Adrenal gland (tissue), 19 donors: ENCODE measurements at places on chromosomes 3 and 15. TPM values are rescaled to one million over a fixed set of nuclear protein-coding genes. Genes with fewer than 3 reads are reported as not detected.

DNA sequence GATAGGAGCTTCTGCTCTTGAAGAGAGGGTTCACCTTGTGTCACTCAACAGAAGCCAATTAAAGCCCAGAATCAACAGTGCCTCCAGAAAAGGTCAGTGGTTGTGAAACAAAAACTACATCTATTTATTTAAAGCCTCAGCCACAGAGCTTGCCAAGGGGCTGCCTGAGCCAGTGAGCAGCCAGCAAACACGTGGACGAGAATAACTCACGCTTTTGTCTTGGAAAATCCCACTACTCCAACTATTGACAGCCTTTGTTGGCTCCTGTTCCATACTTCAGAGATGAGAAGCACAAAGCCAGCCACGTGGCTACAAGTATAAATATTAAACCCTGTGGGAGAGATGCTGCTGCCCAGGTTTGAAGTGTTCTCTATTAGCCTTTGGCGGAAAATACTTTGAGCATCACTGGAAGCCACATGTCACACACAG lies 10.3 kb downstream of the GPR156 start:
- no peak overlapping the region for H3K4me3 ChIP-seq
- no peaks in the 10 kb centered on the region for H3K4me1 ChIP-seq

DNA sequence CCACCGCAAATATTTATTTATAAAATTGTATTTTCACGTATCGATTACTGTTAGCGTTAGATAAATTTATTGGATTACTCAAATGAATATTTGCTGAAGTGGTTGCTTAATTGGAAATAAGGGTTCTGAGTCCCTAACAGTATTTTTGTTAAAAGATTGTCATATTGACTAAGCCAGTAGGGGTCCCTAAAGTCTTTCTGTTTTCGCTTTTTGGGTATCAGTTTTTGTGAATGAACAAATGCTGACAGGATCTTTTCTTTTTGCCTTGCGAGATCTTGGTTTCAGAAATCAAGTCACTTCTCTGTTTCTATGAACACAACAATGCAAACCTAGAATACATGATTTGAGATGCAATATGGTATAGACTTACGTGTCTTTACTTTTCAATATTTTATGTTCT lies 7.1 kb downstream of the RAD51 start:
- no peak overlapping the region for H3K27ac ChIP-seq
- H3K4me3 ChIP-seq: no peak overlapping the region
- H3K36me3 ChIP-seq: no peaks in the 10 kb centered on the region
- no peaks in the 10 kb centered on the region for H3K27me3 ChIP-seq

GOLGA8O gene
- total RNA-seq: 3.5 TPM

DNA sequence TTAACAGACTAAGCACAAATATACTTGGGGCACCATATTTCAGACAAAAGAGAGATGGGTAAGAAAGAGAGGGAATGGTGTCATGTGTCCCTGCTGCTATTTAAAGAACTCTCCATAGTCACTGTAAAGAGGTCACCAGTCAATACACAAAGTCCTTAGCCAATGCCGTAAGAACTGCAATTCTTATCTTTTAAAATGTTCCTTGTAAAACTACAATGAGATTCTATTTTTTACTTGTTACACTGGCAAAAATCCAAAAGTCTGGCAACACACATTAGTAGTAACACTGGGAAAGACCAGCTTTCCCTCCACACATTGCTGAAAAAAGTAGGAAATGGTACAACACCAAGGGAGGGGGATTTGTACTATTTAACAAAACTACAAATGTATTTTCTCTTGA lies 189.4 kb downstream of the TBC1D5 start:
- no peak for DNase-seq
- peaks cover 8% of the 10 kb centered on the region for H3K4me1 ChIP-seq
- no peaks in the 10 kb centered on the region for H3K36me3 ChIP-seq
- H3K4me3 ChIP-seq: no peak overlapping the region

GRCh38 chr15:50262533-50262932 lies 3.0 kb downstream of the HDC start:
- no peaks in the 10 kb centered on the region for H3K36me3 ChIP-seq
- DNase-seq: no peak
- no peak overlapping the region for H3K4me3 ChIP-seq

GRCh38 chr3:191376516-191377141 lies 46.3 kb upstream of the UTS2B start:
- DNase-seq: no peak
- H3K4me3 ChIP-seq: no peak overlapping the region
- peaks cover 49% of the 10 kb centered on the region for H3K4me1 ChIP-seq
- no peaks in the 10 kb centered on the region for H3K27me3 ChIP-seq

GRCh38 chr3:86993704-86994103 lies 2.8 kb upstream of the VGLL3 start:
- no peaks in the 10 kb centered on the region for H3K36me3 ChIP-seq
- DNase-seq: no peak
- no peak overlapping the region for H3K27ac ChIP-seq

GRCh38 chr15:73334086-73334485 lies 34.7 kb downstream of the HCN4 start:
- H3K27me3 ChIP-seq: no peaks in the 10 kb centered on the region
- DNase-seq: no peak
- H3K4me3 ChIP-seq: no peak overlapping the region
- no peak overlapping the region for H3K27ac ChIP-seq

- H3K36me3 ChIP-seq: no peaks in the 10 kb centered on the region
- H3K27ac ChIP-seq: no peak overlapping the region
- no peak overlapping the region for H3K4me3 ChIP-seq
- no peak for DNase-seq
Observed at GRCh38 chr15:66232267-66232625, 21.3 kb downstream of the MEGF11 start.

DNA sequence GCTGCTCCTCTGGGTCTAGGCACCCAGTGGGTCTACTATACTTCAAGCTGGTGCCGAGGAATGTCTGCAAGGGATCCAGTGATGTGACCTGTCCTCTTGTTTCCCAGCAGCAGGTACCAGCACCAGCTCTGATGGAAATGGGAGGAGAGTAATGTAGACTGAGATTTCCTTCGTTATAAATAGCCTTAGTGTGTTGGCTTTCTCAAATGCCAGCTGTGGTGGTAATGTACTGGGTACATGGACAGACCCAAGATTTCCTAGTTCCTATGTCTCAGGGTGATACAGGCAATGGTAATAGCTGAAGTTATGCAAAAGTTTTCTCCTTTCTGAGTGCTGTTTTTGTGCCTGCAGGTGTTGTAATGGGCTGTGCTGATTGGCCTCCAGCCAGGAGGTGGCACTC lies 33.0 kb upstream of the ABI3BP start:
- no peaks in the 10 kb centered on the region for H3K36me3 ChIP-seq
- H3K27me3 ChIP-seq: no peaks in the 10 kb centered on the region
- no peaks in the 10 kb centered on the region for H3K4me1 ChIP-seq
- DNase-seq: no peak
- no peak overlapping the region for H3K27ac ChIP-seq

ZNF621 gene
- 9.2 TPM for total RNA-seq

TRPM1 gene
- not detected for total RNA-seq

GRCh38 chr15:88002706-88003105 lies 253.8 kb downstream of the NTRK3 start:
- no peak for DNase-seq
- H3K36me3 ChIP-seq: no peaks in the 10 kb centered on the region
- no peaks in the 10 kb centered on the region for H3K27me3 ChIP-seq
- H3K4me3 ChIP-seq: no peak overlapping the region
- no peaks in the 10 kb centered on the region for H3K4me1 ChIP-seq
- H3K27ac ChIP-seq: no peak overlapping the region

SCG5 gene
- 38.7 TPM for total RNA-seq

GRCh38 chr15:52343831-52344230 lies 48.2 kb upstream of the MYO5C start:
- H3K36me3 ChIP-seq: no peaks in the 10 kb centered on the region
- no peaks in the 10 kb centered on the region for H3K4me1 ChIP-seq
- no peaks in the 10 kb centered on the region for H3K27me3 ChIP-seq
- no peak overlapping the region for H3K4me3 ChIP-seq
- H3K27ac ChIP-seq: no peak overlapping the region

DNA sequence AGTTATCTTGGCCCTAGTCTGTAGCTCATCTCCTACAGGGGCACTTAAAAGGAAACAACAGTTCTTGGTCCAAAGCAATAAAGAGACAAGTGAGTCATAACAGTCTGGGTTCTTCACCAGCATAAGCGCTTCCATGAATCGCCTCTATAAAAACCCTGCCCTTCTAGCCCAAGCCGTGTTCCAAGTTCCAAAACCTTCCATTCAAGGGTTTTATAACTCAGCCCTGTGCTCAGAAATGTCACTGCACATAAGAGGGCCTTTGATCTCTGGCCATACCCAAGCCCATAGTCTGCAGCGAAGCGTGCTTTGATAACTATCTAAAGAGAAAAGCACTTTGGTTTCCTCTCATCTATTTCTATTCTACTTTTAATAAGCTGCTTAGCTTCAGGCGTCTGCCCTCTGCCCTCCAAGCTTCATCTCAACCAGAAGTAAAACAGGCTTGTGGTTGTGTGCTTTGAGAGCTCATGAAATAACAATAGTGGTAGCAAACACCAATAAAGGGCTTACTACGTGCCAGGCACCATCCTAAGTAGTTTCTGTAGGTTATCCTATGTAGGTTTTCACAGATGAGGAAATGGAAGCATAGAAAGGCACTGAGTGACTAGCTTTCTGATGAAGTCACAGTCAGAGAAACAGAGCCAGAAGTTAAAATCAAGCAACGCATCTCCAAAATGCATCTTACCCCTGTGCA lies 64.0 kb upstream of the AKAP13 start:
- no peak overlapping the region for H3K4me3 ChIP-seq
- no peak for DNase-seq
- H3K27me3 ChIP-seq: no peaks in the 10 kb centered on the region

DNA sequence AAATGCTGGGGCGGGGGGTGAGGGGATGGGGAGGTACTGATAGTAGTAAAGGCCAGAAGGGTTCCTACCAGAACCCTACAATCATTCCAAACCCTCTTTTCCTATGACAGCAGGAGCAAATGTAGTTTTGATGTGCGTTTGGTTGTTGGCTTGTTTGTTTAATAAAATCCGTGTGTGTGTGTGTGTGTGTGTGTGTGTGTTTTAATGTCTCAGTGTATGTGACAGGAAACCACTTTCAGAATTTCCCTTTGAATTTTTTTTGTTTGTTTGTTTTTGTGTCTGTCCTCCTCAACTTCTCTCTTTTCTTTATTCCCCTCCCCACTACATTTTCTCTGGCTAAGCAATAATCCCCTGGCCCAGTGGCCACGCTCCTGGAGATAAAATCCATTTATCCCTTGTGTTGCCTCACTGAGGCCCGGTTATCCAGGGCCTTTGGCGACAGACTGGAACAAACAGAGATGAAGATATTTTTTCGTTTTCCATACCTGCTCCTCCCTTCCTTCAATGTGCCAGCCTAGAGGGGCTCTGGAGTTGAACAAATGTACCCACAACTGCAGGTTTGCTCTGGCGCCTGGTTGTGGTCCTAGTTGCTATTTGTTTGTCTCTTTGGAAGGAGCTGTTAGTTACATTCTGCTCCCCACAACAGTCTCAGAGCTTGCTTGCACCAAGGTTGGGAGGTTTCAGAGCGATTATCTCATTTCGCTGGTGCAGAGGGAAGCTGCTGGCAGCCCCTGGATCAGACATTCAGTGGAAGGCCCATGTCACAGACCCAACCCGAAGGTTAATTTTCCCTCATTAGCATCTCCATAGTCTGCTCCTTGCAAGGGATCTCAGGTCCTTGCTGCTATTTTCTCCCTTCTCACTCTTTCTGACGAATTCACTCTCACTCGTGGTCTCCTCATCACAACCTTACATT lies 17.9 kb downstream of the NR2F2 start:
- no peak for DNase-seq
- H3K27ac ChIP-seq: peak overlapping the region; percentile 87
- no peaks in the 10 kb centered on the region for H3K36me3 ChIP-seq
- no peak overlapping the region for H3K4me3 ChIP-seq

- no peaks in the 10 kb centered on the region for H3K4me1 ChIP-seq
- DNase-seq: no peak
- no peak overlapping the region for H3K27ac ChIP-seq
- H3K27me3 ChIP-seq: no peaks in the 10 kb centered on the region
- H3K4me3 ChIP-seq: no peak overlapping the region
Observed at GRCh38 chr15:58420579-58421043, 11.2 kb upstream of the LIPC start.

GRCh38 chr15:84917452-84917851 lies 33.0 kb downstream of the SLC28A1 start:
- no peak overlapping the region for H3K27ac ChIP-seq
- H3K36me3 ChIP-seq: no peaks in the 10 kb centered on the region
- peaks cover 32% of the 10 kb centered on the region for H3K4me1 ChIP-seq
- DNase-seq: no peak
- no peak overlapping the region for H3K4me3 ChIP-seq

DNA sequence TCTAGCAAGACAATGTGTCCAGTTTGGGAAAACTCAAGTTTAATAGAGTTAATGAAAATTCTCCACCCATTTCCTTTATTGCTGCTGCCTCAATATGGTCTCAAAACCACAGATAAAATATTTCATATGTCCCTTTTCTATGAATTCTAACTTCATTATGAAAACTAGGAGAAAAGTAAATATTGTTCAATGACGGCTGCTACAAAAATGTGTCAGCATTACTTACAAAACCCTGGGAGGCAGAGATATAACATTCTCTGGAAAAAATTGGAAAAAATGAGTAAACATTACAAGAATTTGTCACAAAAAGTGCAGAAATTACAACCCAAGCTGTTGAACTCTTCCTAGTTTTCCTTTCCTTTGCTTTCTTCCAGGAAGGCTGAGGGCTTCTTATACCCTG lies 22.2 kb upstream of the FBN1 start:
- no peak for DNase-seq
- no peaks in the 10 kb centered on the region for H3K27me3 ChIP-seq
- H3K36me3 ChIP-seq: no peaks in the 10 kb centered on the region
- H3K4me1 ChIP-seq: no peaks in the 10 kb centered on the region
- H3K4me3 ChIP-seq: no peak overlapping the region

DNA sequence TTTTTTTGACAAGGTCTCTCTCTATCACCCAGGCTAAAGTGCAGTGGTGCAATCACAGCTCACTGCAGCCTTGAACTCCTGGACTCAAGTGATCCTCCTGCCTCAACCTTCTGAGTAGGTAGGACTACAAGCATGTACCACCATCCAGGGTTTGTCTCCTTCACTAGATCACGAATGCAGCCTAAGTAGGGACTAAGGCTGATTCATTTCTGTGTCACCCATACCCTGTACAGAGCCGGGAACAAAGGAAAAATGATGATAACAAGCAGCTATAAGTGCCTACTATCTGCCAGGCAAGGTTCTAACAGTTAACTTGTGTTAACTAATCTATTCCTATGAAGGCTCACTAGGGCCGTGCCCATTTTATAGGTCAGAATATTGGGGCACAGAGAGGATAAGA lies 7.0 kb downstream of the TMEM40 start:
- no peaks in the 10 kb centered on the region for H3K27me3 ChIP-seq
- H3K27ac ChIP-seq: no peak overlapping the region
- H3K36me3 ChIP-seq: no peaks in the 10 kb centered on the region
- no peak for DNase-seq

ATP13A5 gene
- not detected for total RNA-seq
